Hematopoietic multipotent progenitor cell treated with erythropoietin and hydrocortisone succinate and interleukin-3 and kit ligand, for 15 days (in vitro differentiated cells): ENCODE measurements at places on chromosomes 1 and 21.
A peak's percentile ranks its signal among the peaks of the same experiment; 100 is the strongest.

DNA sequence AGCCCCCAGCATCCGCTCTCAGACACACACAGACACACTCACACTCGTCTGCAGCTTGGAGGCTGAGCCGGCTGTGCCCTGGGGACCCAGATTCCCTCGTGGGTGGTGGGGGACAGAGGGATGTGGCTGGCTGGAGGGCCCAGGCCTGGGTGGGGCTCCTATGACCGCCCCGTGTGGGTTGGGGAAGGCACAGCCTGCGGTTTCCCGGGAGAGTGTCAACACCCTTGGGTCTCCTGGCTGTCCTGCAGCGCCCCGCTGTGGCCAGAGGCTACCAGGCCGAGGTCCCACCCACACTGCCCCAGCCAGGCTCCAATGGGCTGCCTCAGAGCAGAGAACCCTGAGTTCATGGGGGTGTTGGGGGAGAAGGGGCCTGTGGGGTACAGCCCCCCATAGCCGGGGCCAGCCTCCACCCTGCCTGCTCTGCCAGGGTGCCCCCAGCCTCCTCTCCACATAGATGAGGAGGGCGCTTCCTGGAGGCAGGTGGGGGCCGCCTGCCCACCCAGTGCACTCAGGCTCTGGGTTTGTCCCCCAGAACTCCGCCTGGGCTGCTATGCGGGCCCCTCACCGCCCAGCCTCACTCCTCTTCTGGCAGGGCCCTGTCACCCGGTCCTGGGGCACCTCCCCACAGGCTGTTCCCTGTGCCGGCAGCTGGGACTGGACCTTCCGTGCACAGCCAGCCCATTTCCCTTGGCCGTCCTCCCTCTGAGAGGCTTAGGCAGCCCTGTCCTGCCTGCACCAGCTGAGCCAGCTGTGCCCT is at the start of gene TTC34:
TTC34 (minus strand) TSS at position 159 of the 757 bp plus-strand sequence. CDS start 866 bp downstream, outside the sequence.
- DNase-seq, result peak; percentile 10

DNA sequence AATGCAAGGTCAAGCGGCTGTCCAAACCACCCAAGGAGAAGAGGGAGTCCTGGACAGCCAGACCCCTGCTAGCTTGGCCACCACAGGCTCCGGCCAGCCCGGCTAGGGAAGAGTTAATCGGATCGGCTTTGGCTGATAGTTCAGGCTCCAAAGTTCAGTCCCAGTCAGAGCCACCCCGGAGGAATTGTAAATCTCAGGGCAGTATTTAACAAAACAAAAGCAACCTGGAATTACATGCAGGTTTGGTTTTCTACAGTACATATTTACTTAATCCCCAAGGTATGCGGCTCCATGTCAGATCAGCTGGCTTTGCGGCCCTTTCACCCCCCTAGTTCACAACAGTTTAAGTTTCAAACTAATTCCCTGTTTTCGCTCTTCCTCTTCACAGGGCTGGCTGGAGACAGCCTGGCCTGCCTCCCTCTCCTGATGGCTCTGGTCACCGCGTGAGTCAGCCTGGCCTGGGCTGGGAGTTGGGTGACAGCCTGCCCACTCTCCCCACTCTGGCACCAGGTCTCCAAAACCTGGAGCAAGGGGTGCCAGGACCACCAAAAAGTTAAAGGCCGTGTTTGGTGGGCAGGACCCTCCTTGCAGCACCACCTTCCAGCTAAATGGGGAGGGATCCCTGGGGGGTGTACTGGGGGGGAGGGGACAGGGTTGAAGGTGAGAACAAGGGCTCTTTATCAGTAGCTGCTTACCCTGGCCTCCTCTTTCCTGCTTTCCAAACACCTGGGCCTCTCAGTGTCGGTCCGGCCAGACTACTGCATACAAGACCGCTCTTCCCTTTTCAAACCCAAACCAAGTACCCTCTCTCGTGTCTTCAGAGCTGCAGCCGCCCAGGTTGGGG is 1.9 kb downstream of the DHRS3 start:
- DNase-seq, result no peak

GRCh38 chr1:61078618-61079295 is 3.6 kb upstream of the NFIA start:
- DNase-seq, result no peak

GRCh38 chr1:147719029-147719698 is 41.2 kb downstream of the GJA5 start:
- no peak for DNase-seq

DNA sequence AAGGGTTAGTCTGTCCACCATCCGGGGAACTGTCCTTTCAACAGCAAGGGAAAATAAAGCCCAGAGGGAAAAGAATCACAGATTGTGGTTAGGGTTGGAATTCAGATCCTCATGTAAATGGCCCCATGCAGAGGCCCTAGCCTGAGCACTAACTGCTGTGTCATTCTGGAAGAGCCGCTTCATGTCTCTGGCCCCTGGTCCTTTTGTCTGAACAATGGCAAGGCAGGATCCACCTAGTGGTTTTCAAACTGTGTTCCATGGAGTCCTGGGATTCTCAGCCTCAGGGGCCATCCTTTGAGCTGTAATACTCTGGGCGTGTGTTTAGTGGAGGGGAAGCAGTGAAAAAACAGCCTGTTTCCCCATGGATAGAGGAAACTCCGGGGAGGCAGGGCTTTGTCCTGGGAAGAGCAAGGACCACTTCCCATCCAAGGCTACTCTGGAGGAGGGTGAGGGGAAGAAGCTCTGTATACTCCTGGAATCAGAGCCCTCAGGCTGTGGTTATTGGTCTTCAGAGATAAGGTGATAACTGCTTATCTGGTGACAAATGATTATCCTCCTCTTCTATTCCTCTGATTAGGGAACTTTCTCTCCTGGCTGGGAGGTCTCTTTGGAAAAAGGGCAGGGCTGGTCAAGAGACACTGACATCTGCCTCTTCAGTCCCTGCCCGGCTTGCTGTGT is 19.2 kb downstream of the PAX7 start:
- DNase-seq, result no peak

DNA sequence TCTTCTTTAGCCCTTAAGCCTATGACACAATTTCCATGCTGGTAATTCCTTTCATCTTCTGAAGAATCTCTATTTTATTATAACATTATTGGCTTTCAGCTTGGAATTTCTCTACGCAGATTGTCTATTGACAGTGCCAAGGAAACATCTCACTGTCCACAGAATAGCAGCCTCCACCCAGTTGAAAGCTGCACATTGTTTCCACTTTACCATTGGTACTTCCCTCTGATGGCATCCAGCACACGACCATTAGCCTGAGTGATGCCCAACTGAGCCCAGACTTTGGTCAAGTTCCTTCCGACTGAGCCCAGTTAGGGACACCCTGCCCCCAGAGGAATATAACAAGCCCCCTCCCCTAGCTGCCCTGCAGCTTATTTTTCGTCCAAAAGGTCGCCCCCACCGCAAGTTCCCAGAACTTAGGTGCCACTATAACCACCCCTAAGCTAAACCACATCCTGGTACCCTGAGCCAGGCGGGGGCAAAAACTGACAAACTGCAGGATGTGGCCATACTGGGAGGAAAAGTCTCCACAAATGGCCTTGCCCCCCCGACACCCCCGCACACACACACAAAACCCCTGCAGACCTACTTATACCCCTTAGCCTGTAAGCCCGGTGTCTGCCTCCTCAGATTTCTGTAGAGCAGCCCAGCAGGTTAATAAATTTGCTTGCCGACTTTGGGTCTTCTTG is 13.2 kb downstream of the GBP5 start:
- DNase-seq, result no peak

DNA sequence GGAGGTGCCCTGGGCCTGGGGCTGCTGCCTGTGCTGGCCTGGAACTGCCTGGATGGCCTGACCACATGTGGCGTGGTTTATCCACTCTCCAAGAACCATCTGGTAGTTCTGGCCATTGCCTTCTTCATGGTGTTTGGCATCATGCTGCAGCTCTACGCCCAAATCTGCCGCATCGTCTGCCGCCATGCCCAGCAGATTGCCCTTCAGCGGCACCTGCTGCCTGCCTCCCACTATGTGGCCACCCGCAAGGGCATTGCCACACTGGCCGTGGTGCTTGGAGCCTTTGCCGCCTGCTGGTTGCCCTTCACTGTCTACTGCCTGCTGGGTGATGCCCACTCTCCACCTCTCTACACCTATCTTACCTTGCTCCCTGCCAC is 1.8 kb downstream of the GPR3 start:
- DNase-seq, result no peak

GRCh38 chr1:177340601-177341067 is 169.9 kb downstream of the BRINP2 start:
- no peak for DNase-seq

- DNase-seq, result no peak
These were observed 4.2 kb downstream of the CADM3 start for GRCh38 chr1:159175571-159175970.

GRCh38 chr1:24822887-24823286 is 77.6 kb downstream of the CLIC4 start:
- no peak for DNase-seq

- DNase-seq, result no peak
These were observed 59.3 kb downstream of the NCAM2 start for GRCh38 chr21:21057349-21058062.

DNA sequence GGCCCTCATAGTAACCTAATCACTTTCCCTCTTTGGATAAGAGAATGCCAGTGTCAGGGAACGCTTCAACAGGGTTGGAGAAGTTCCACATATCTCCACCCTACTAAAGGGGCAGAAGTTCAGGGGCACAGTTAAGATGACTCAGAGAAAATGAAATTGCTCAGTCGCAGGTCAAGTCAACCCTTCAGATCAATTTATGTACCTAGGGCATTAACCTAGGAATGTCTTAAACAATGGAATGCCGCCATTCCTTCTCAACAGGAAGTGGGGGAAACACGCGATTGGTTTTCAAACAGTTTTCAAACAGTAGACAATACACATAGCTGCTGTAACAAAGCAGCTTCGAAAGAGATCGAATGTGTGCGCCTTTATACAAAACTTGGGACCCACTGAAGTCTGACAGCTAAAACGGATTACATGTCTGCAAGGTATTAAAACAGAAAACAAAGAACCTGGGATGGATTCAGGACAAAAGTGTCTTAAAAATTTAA is 897 bp downstream of the SLC25A24 start:
- DNase-seq, result no peak

DNA sequence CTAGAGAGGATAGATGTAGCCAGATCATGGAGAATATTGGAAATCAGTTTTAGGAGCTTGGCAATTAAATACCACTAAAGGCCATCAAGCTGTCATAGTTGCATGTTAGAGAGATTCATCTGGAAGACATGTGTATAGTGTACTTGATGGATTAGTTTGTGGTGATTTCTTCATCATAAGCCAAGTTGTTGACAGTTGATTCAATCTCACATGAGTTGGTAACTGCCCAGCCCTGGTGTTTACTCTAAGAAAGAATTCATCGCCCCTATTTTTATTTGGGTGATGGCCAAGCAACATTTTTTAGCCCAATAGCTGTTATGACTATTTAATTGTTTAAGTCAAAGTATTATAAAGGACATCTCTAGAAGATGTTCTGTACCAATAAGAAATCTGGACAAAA is 737.6 kb downstream of the PLA2G4A start:
- DNase-seq, result no peak

DNA sequence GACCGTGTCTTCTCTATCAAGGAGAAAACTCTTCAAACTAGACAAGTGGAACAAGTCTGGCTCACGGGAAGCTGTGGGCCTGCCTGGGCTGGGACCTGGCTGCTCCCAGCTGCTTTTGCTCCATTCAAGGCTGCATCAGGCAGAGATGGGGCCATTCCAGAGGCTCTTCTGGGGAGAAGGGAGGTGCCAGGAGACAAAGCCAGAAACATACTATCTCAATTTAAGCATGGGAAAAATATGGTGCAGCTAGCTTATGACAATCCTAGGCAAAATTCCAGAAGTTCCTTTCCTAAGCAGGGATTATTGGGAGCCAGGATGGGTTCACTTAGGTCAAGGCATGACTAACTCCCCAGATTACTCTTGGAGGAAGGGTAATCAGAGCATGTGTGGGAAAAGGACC is 90.8 kb upstream of the SLC2A1 start:
- DNase-seq, result no peak

DNA sequence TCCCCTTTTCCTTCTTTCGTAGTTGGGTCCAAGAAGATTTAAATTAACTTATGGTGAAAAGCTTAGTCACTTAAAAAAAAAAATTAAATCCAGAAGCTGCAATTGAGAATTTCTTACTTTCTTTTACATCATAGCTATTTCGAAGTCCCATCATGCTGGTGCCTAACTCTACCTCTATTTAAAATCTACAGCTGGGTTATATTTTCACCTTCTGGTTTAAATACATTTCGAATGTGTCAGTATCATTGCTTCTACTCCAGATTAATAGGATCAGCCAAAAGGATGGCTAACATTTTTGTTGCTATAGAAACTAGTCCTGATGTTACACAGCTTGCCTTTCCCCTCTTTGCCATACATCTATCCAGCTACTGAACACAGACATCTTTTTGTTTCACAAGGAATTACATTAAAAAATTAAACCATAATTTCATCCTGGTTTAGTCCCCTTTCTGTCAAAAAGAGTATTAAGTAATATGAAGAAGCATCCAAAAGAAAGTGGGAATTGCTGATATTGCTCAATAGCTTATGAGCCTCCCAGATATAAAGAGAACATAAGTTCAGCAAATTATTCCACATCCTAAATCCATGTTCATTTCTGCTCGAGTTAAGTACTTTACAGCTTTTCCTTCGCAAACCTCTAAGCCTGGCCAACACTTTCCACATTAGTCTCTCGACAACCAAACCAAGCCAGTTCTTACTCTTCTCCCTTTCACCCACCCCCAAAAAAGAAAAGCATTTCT is 396.7 kb upstream of the DAB1 start:
- no peak for DNase-seq

DNA sequence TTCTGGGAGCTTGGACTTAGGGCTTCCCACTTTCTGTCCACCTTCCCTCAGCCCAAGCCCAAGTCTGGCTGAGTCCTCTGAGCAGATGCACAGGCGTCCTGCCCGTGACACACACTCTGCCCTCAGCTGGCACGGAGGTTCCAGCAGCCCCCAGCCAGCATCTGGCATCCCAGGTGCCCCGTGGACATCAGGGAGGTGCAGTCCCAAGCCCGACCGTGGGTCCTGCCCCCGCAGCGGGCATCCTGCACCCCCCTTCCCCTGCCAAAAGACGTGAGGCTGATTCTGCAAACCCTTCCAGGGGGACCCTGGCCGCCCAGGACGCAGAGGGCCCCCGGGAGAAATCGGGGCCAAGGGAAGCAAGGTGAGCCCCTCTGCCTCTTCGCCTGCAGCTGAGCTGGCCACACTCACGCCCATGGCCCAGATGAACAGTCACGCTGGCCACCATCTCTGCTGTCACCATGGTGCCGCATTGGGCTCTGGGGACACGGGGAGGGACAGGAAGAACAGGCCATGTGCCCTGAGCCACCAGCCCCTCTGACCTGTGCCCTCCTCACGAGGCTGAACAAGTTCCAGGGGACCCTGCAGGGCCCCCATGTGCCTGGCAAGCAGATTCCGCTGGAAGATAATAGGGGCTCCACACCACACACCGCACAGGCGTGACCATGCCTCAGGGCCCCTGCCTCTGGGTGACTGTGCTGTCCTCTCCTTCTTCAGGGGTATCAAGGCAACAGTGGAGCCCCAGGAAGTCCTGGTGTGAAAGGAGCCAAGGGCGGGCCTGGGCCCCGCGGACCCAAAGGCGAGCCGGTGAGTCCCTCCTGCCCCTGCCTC is 20.6 kb downstream of the COL6A2 start:
- no peak for DNase-seq
